Airway epithelial cell (primary cell): ENCODE measurements at places on chromosomes 3 and 15. TPM values are rescaled to one million over a fixed set of nuclear protein-coding genes. Genes with fewer than 3 reads are reported as not detected.

The TMEM158 gene
- total RNA-seq = 6.0 and 8.8 TPM in 2 replicates

The DPPA2 gene
- not detected in 2 replicates for total RNA-seq

The TICRR gene
- total RNA-seq = 6.3 and 7.6 TPM in 2 replicates

The GCNT3 gene
- total RNA-seq = 4.2 and 5.6 TPM in 2 replicates

The TLE3 gene
- total RNA-seq = 39.9 and 43.5 TPM in 2 replicates

The RRP9 gene
- total RNA-seq = 26.7 and 30.0 TPM in 2 replicates

The FBXW12 gene
- total RNA-seq = not detected in 2 replicates

The CTXN2 gene
- not detected in 2 replicates for total RNA-seq

The MOBP gene
- total RNA-seq = not detected in 2 replicates

The SLC22A13 gene
- 0.07 TPM in 1 of 2 replicates, not detected in the other for total RNA-seq

The GOLGA6D gene
- total RNA-seq = not detected in 2 replicates

The SHISA5 gene
- total RNA-seq = 144 and 159 TPM in 2 replicates

The CYP11A1 gene
- total RNA-seq = 0.70 TPM in 1 of 2 replicates, not detected in the other

The SOX14 gene
- not detected in 2 replicates for total RNA-seq

The CPN2 gene
- not detected in 2 replicates for total RNA-seq

The GABRR3 gene
- not detected in 2 replicates for total RNA-seq

The PLA2G4E gene
- total RNA-seq = 3.7 and 5.1 TPM in 2 replicates

The TNFAIP8L3 gene
- total RNA-seq = 1.0 and 2.5 TPM in 2 replicates

The WDR93 gene
- not detected in 2 replicates for total RNA-seq

The LSAMP gene
- 0.14 TPM in 1 of 2 replicates, not detected in the other for total RNA-seq

The HIGD2B gene
- not detected in 2 replicates for total RNA-seq

The IGSF10 gene
- under 0.01 and 0.07 TPM in 2 replicates for total RNA-seq

The HTR3E gene
- total RNA-seq = not detected in 2 replicates

The TGM4 gene
- 0.33 and 0.35 TPM in 2 replicates for total RNA-seq

The NR1I2 gene
- not detected in 2 replicates for total RNA-seq

The CCDC12 gene
- total RNA-seq = 43.4 and 58.6 TPM in 2 replicates

The MORC1 gene
- not detected in 2 replicates for total RNA-seq

The TFG gene
- 95.8 and 123 TPM in 2 replicates for total RNA-seq

The IQCF5 gene
- total RNA-seq = not detected in 2 replicates

The RAD54L2 gene
- total RNA-seq = 7.8 and 11.0 TPM in 2 replicates

The ACP3 gene
- total RNA-seq = 3.6 and 4.4 TPM in 2 replicates

The LPP gene
- 10.7 and 20.1 TPM in 2 replicates for total RNA-seq

The GPR15 gene
- total RNA-seq = not detected in 2 replicates

The TGM5 gene
- 0.92 and 2.1 TPM in 2 replicates for total RNA-seq

The GPR160 gene
- 1.1 TPM in 2 replicates for total RNA-seq

The GNAT1 gene
- total RNA-seq = 0.35 TPM in 1 of 2 replicates, not detected in the other

The AKAP13 gene
- total RNA-seq = 28.8 and 42.0 TPM in 2 replicates

The DNAH1 gene
- total RNA-seq = 0.42 and 0.46 TPM in 2 replicates

The FGD5 gene
- 0.28 TPM in 2 replicates for total RNA-seq

The CHDH gene
- 0.70 and 0.85 TPM in 2 replicates for total RNA-seq

The LRRC34 gene
- total RNA-seq = 0.51 and 0.85 TPM in 2 replicates

The SLC27A2 gene
- 4.4 and 7.3 TPM in 2 replicates for total RNA-seq

The TF gene
- total RNA-seq = 0.28 TPM in 1 of 2 replicates, not detected in the other

The ADCY5 gene
- total RNA-seq = not detected in 2 replicates

The CHRFAM7A gene
- total RNA-seq = 0.23 and 1.1 TPM in 2 replicates

The PEX5L gene
- total RNA-seq = 0.07 TPM in 1 of 2 replicates, not detected in the other

The GATM gene
- total RNA-seq = 0.37 and 1.2 TPM in 2 replicates

The STARD9 gene
- total RNA-seq = 0.51 and 1.3 TPM in 2 replicates

The GOLGA8H gene
- total RNA-seq = 0.07 TPM in 1 of 2 replicates, not detected in the other

The MGLL gene
- total RNA-seq = 39.0 and 44.1 TPM in 2 replicates

The CCR4 gene
- total RNA-seq = not detected in 2 replicates

The POTEB gene
- total RNA-seq = not detected in 2 replicates

The RARB gene
- total RNA-seq = 1.7 and 1.9 TPM in 2 replicates

The MYRIP gene
- total RNA-seq = not detected in 2 replicates
